ENCODE measurements at places on chromosomes 6 and 20. TPM values are rescaled to one million over a fixed set of nuclear protein-coding genes. Genes with fewer than 3 reads are reported as not detected.

DNA sequence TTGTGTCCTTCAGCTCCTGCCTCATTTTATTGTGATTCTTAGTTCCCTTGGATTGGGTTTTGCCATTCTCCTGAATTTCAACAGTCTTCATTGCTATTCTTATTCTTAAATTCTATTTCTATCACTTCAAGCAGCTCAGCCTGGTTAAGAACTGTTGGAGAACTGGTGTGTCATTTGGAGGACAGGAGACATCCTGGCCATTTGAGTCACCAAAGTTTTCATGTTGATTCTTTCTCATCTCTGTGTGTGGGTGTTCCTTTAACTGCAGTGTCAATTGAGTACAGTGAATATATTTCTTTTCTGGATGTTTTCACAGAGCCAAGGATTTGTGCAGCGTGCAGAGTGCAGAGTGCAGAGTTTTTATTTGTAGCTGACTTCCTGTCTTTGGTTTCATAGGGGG, 33.5 kb upstream of the TFB1M start:
- no peak overlapping the region for H3K4me3 ChIP-seq
- peaks cover 4% of the 10 kb centered on the region for H3K27me3 ChIP-seq
- H3K36me3 ChIP-seq: no peaks in the 10 kb centered on the region
- H3K4me1 ChIP-seq: no peaks in the 10 kb centered on the region
- H3K27ac ChIP-seq: no peak overlapping the region
- DNase-seq: no peak

- no peak for DNase-seq
- H3K4me3 ChIP-seq: no peak overlapping the region
- peaks cover 5% of the 10 kb centered on the region for H3K27me3 ChIP-seq
- H3K27ac ChIP-seq: no peak overlapping the region
- H3K4me1 ChIP-seq: peaks cover 54% of the 10 kb centered on the region
These were observed 43.4 kb downstream of the IYD start for GRCh38 chr6:150412221-150412620.

DNA sequence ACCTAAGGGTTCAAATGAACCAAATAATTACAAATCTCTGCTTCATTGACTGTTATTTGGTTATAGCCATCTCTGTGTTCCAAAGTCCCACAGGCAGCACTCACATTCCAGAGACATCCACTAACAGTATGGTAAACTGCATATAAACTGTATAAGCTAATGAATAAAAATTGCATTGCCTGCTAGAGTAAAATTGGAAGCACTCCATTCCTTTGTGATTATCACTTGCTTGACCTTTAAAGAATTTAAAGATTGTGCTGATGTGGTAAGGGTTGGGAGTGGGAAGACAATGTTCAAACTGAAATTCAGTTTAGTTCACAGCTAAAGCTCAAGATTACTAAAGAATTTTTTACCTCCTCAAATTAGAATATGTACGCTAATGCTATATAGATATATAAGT, 31.0 kb upstream of the OSTM1 start:
- peak overlapping the region; percentile 10 for H3K27ac ChIP-seq
- peaks cover 9% of the 10 kb centered on the region for H3K27me3 ChIP-seq
- no peak for DNase-seq
- no peak overlapping the region for H3K4me3 ChIP-seq
- no peaks in the 10 kb centered on the region for H3K36me3 ChIP-seq
- peaks cover 12% of the 10 kb centered on the region for H3K4me1 ChIP-seq

- H3K4me1 ChIP-seq: peaks cover 6% of the 10 kb centered on the region
- H3K27me3 ChIP-seq: no peaks in the 10 kb centered on the region
- H3K27ac ChIP-seq: no peak overlapping the region
- no peak overlapping the region for H3K4me3 ChIP-seq
These were observed 54.9 kb downstream of the PLAGL1 start for GRCh38 chr6:143952947-143953701.

DNA sequence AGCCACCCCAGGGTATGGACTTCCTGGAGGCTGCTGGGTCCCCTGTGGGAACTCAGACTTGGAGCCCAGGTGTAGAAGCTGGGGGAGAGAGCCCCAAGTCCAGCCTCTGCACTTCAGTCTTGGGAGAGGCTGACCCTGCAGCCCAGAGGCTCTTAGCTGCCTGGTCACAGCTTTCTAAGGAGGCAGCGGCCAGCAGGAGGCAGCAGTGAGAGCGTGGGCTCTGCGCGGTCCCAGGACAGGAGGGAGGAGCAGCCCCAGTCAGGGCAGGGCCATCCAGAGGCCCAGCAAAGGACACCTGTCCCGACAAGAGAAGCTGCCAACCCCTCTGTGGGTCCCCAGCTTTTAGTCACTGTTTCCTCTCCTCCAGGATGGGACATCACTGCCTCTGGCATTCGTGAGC, 9.4 kb downstream of the TREML2 start:
- no peaks in the 10 kb centered on the region for H3K4me1 ChIP-seq
- H3K27ac ChIP-seq: no peak overlapping the region
- no peaks in the 10 kb centered on the region for H3K36me3 ChIP-seq
- H3K27me3 ChIP-seq: peaks cover 42% of the 10 kb centered on the region
- DNase-seq: no peak
- no peak overlapping the region for H3K4me3 ChIP-seq

DNA sequence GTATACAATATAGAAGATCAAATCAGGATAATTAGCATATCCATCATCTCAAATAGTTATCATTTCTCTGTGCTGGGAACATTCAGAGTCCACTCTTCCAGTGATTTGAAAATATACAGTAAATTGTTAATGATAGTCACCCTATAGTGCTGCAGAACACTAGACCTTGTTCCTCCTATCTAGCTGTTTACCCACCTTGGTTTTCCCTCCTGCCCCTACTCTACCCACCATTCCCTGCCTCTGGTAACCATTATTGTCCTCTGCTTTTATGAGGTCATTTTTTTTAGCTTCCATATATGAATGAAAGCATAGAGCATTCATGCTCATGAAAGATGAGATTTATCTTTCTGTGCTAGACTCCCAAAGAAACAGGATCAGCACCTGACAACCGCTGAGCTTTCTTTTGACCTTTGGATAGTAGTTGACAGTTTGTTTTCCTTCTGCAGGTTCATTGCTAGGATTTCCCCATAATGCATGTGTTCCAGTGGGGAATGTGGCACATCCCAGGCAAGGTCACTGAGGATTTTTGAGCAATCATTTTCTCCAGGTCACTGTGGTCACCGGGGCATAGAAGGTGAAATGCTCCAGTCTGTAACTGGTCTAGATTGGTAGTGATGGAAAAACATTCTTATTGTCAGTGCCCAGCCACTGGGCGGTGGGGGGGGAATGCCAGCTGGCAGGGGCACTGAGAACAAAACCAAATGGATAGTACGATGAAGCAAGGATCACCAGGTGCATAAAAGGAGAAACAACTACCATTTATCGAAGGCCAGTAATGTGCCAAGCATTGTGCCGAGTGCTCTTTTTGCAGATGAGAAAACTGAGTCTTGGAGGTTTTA, 33.6 kb upstream of the BCAS1 start:
- no peak overlapping the region for H3K4me3 ChIP-seq
- H3K4me1 ChIP-seq: peaks cover 20% of the 10 kb centered on the region
- no peak overlapping the region for H3K27ac ChIP-seq

- no peak for DNase-seq
- H3K36me3 ChIP-seq: no peaks in the 10 kb centered on the region
- H3K4me3 ChIP-seq: peak overlapping the region; percentile 64
- peaks cover 34% of the 10 kb centered on the region for H3K4me1 ChIP-seq
These were observed 3.1 kb downstream of the NOL4L start for GRCh38 chr20:32581839-32582658.

GRCh38 chr20:57898332-57898731, 188.5 kb upstream of the PMEPA1 start:
- H3K4me1 ChIP-seq: peaks cover 6% of the 10 kb centered on the region
- H3K36me3 ChIP-seq: no peaks in the 10 kb centered on the region
- no peak overlapping the region for H3K27ac ChIP-seq
- H3K27me3 ChIP-seq: peaks cover 11% of the 10 kb centered on the region

- no peak overlapping the region for H3K4me3 ChIP-seq
- no peaks in the 10 kb centered on the region for H3K27me3 ChIP-seq
- DNase-seq: no peak
- peaks cover 28% of the 10 kb centered on the region for H3K36me3 ChIP-seq
These were observed 14.5 kb downstream of the PERP start for GRCh38 chr6:138092686-138093085.

GRCh38 chr20:56400001-56400640, 7.7 kb downstream of the CSTF1 start:
- no peak overlapping the region for H3K27ac ChIP-seq
- H3K4me3 ChIP-seq: no peak overlapping the region
- H3K4me1 ChIP-seq: peaks cover 3% of the 10 kb centered on the region
- DNase-seq: no peak
- H3K27me3 ChIP-seq: no peaks in the 10 kb centered on the region

DNA sequence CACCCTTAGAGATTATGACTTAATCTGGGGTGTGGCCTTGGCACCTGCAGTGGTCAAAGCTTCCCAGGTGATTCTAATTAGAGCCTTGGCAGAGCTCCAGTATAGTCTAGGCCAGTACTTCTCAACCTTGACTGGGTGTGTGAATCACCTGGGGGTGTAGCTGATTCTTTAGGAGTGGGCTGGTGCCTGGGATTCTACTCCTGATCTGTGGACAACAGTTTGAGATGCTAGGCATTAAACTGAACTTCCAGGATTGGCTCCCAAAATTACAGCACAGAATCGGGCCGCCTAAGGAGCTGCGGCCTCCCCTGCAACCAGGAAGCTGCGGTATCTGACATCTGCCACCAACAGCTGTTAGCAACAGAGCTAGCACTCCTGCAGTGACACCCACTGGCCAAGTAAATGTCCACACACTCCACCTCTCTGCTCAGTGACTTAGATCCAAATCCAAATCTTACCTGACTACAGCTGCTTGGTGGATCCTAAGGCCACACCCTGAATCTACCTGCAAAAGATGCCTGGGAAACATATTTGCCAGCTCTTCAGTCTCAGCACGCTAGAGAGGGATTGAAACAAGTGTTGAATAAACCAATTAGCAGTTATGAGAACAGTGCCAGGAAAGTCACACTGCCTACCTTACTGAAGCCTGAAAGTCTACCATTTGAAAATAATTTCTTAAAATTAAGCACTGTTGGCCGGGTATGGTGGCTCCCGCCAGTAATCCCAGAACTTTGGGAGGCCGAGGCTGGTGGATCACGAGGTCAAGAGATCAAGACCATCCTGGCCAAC, 126.7 kb downstream of the UNC5CL start:
- no peak overlapping the region for H3K4me3 ChIP-seq
- peak; percentile 47 for DNase-seq
- H3K36me3 ChIP-seq: no peaks in the 10 kb centered on the region
- H3K27ac ChIP-seq: no peak overlapping the region
- peaks cover 29% of the 10 kb centered on the region for H3K27me3 ChIP-seq
- peaks cover 14% of the 10 kb centered on the region for H3K4me1 ChIP-seq

GRCh38 chr6:56440551-56440981, 193.2 kb upstream of the COL21A1 start:
- no peak for DNase-seq
- no peak overlapping the region for H3K27ac ChIP-seq
- H3K4me1 ChIP-seq: no peaks in the 10 kb centered on the region
- no peaks in the 10 kb centered on the region for H3K27me3 ChIP-seq
- H3K4me3 ChIP-seq: no peak overlapping the region
- peaks cover 3% of the 10 kb centered on the region for H3K36me3 ChIP-seq

GRCh38 chr6:15674690-15675386, 12.0 kb upstream of the DTNBP1 start:
- H3K4me3 ChIP-seq: no peak overlapping the region
- no peaks in the 10 kb centered on the region for H3K36me3 ChIP-seq
- no peak overlapping the region for H3K27ac ChIP-seq
- no peak for DNase-seq
- peaks cover 13% of the 10 kb centered on the region for H3K4me1 ChIP-seq

DNA sequence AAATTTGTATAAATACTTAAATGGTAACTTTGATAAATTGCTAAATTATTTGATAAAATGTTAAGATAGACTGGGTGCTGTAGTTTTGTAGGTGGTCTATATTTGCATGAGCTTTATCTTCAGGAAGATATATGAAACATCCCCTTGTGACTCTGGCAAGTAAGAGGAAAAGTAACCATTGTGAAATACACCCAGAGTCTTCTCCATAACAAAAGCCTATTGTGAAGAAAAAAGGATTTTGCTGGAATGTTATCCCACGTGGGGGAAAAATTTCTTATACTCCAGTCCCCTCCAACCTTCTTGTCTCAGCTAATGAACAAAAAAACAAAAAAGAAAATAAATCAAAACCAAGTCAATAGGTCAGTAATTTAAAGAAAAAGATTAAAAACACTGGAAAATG, 600.7 kb downstream of the HDGFL1 start:
- no peak overlapping the region for H3K27ac ChIP-seq
- no peak for DNase-seq
- no peak overlapping the region for H3K4me3 ChIP-seq
- peaks cover 23% of the 10 kb centered on the region for H3K36me3 ChIP-seq
- no peaks in the 10 kb centered on the region for H3K27me3 ChIP-seq

DNA sequence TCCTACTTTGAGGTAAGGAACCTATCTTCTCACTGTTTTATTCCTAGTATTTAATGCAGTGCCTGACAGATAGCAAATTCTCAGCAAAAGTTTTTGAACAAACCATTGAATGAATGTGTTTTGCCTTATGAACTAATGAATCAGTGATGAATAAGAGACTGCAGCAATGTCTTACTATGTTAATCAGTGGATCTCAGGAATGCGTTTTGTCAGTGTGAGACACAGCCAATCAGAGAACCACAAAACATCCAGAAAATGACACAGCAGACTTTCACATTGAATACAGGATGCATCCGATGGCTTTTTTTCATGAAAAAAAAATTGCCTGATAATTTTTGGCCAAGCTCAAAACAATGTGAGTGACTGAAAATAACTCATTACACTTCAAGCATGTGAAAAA, 270.5 kb downstream of the BMP2 start:
- no peak for DNase-seq
- no peak overlapping the region for H3K4me3 ChIP-seq
- no peaks in the 10 kb centered on the region for H3K27me3 ChIP-seq
- no peaks in the 10 kb centered on the region for H3K36me3 ChIP-seq
- no peak overlapping the region for H3K27ac ChIP-seq

GRCh38 chr6:90127595-90127994, 169.0 kb downstream of the BACH2 start:
- no peaks in the 10 kb centered on the region for H3K27me3 ChIP-seq
- H3K4me3 ChIP-seq: no peak overlapping the region
- H3K4me1 ChIP-seq: peaks cover 32% of the 10 kb centered on the region
- peak overlapping the region; percentile 49 for H3K27ac ChIP-seq
- no peaks in the 10 kb centered on the region for H3K36me3 ChIP-seq
- no peak for DNase-seq

DNA sequence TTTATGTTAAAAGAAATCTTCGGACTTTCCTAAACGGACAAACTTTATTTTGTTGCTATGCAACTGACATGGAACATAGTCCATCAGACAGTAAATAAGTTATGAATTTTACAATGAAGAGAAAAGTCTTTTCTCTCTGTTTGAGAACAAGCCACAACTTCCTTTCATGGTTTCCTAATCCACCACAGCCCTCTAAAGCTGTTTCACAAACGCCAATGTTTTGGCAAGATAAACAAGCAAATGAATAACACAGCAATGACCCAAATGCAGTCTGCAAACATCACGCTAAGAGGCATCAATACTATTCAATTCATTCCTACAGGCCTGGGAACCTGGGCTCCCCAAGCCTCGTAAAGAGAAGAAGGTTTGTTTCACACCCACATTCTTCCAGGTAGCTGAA, 60.4 kb downstream of the HAO1 start:
- DNase-seq: no peak
- H3K27ac ChIP-seq: no peak overlapping the region
- no peaks in the 10 kb centered on the region for H3K27me3 ChIP-seq
- H3K4me1 ChIP-seq: no peaks in the 10 kb centered on the region
- H3K36me3 ChIP-seq: no peaks in the 10 kb centered on the region

Gene BPIFA1
- not detected for total RNA-seq

Gene FAM217A
- total RNA-seq: not detected

Gene ECI2
- total RNA-seq: 51.8 TPM

Gene SOD2
- 62.9 TPM for total RNA-seq

Gene PDE7B
- 16.5 TPM for total RNA-seq

Gene RCAN2
- 4.0 TPM for total RNA-seq

Gene ARMC2
- total RNA-seq: 11.3 TPM

Gene C20orf144
- 0.09 TPM for total RNA-seq

Gene ILRUN
- total RNA-seq: 61.0 TPM

Gene TNF
- total RNA-seq: 0.60 TPM

Measured in mesothelial cell of epicardium (in vitro differentiated cells).